ENCODE measurements at places on chromosomes 4 and X. TPM values are rescaled to one million over a fixed set of nuclear protein-coding genes. Genes with fewer than 3 reads are reported as not detected.

MAGEA1 gene
- not detected for total RNA-seq

DNA sequence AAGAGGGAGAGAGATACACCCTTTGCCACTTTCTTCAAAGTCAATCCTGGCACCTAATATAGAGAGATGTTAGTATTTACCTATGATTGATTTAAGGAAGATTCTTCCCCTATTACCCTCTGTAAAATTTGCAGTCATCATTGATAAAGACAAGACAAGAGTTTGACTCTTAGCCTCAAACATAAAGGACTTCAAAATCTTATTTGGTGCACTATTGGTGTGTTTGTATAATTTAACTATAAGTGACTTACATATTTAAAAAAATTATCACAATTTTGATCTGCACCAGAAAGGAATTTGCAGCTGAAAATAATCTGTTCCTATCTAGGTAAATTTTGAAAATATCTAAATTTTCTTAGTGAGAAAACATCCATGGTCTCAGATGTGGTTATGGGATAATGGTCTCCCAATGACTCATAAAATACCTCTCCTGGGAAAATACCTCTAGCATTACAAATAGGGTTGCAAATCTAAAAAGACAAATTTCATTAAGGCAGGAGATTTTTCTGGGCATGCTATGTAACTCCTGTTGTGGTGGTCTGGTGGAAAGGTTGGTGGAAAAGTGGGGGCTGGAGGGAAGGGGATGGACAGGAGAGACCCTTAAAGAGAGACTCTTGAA lies 173.6 kb upstream of the MED14 start:
- no peak overlapping the region for H3K27ac ChIP-seq
- H3K27me3 ChIP-seq: no peaks in the 10 kb centered on the region
- no peak for DNase-seq
- no peaks in the 10 kb centered on the region for H3K4me1 ChIP-seq

MED14 gene
- total RNA-seq: 37.6 TPM

DNA sequence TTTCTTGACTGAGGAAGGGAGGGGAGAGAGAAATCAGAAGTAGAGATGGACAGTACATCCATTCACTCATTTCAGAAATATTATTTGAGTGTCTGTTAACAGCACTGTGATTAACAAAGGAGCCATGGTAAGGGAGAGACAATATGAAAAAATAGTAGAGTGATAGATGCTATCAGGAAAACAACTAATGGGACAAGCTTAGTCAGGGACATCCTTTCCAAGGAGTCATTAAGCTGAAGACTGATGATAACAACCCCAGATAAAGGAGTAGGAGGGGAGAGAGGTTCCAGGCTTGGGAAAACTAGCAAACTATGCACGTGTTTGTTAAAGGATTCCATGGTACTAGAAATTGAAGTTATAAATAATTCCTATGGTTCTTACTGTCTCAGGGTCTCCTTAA lies 122.2 kb downstream of the CBR4 start:
- peaks cover 9% of the 10 kb centered on the region for H3K36me3 ChIP-seq
- no peak overlapping the region for H3K4me3 ChIP-seq
- peaks cover 5% of the 10 kb centered on the region for H3K4me1 ChIP-seq
- H3K27ac ChIP-seq: peak overlapping the region; percentile 16
- DNase-seq: no peak

FSTL5 gene
- not detected for total RNA-seq

- DNase-seq: no peak
- no peak overlapping the region for H3K27ac ChIP-seq
- no peaks in the 10 kb centered on the region for H3K36me3 ChIP-seq
- H3K27me3 ChIP-seq: no peaks in the 10 kb centered on the region
- H3K4me3 ChIP-seq: no peak overlapping the region
- H3K4me1 ChIP-seq: peaks cover 15% of the 10 kb centered on the region
Measured at GRCh38 chrX:119753001-119753400, 5.4 kb upstream of the SOWAHD start.

PLXNB3 gene
- total RNA-seq: 8.8 TPM

- no peak overlapping the region for H3K27ac ChIP-seq
- H3K36me3 ChIP-seq: no peaks in the 10 kb centered on the region
- H3K4me1 ChIP-seq: no peaks in the 10 kb centered on the region
- DNase-seq: no peak
- no peaks in the 10 kb centered on the region for H3K27me3 ChIP-seq
Measured at GRCh38 chr4:137065311-137065710, 467.0 kb downstream of the PCDH18 start.

DNA sequence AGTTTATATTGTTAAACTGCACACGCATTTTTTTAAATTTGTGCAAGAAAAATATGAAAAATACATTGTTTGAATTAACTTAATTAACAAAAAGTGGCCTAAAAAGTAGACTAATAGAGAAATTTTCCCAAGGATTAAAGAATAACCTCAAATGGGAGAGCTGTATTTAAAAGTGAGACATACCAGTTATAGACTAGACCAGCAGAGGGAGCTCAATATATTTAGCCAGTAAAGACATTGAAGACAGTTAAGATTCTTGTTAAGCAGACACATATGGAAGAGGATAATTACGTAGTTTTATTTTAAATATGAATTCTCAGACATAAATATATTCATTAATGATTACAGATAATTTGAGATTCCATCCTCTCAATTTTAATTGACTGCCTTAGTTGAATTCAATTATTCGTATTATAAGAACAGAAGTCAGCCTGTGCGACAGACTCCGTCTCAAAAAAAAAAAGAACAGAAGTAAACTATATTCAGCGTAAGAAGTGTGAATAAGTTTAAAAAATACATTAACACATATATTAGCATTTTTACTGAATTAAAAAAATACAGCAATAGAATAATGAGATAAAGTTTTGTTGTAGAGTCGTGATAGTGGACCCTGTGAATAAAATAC lies 64.8 kb downstream of the GLRA3 start:
- H3K4me3 ChIP-seq: no peak overlapping the region
- no peak overlapping the region for H3K27ac ChIP-seq
- no peak for DNase-seq
- H3K36me3 ChIP-seq: no peaks in the 10 kb centered on the region

DNA sequence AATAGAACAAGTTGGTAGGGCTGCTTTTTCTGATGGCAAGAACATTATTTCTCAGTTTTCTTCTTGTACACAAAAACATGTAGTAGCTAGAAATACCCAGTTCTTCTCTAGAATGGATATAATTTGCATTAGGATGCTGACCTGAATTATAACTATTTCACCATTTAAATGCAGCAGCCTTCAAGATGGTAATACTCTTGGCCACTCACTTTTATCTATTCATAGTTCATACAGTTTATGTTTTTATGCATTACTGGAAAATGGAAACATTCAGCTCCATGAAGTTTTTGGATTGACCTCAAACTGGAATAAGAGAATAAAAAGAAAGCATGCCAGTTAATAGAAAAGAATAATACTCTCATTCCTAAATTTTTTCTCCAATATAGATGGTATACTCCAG lies 487.4 kb downstream of the PABPC4L start:
- no peak for DNase-seq
- no peaks in the 10 kb centered on the region for H3K36me3 ChIP-seq
- H3K27ac ChIP-seq: no peak overlapping the region

WDR44 gene
- total RNA-seq: 15.8 TPM

PRR32 gene
- not detected for total RNA-seq

DNA sequence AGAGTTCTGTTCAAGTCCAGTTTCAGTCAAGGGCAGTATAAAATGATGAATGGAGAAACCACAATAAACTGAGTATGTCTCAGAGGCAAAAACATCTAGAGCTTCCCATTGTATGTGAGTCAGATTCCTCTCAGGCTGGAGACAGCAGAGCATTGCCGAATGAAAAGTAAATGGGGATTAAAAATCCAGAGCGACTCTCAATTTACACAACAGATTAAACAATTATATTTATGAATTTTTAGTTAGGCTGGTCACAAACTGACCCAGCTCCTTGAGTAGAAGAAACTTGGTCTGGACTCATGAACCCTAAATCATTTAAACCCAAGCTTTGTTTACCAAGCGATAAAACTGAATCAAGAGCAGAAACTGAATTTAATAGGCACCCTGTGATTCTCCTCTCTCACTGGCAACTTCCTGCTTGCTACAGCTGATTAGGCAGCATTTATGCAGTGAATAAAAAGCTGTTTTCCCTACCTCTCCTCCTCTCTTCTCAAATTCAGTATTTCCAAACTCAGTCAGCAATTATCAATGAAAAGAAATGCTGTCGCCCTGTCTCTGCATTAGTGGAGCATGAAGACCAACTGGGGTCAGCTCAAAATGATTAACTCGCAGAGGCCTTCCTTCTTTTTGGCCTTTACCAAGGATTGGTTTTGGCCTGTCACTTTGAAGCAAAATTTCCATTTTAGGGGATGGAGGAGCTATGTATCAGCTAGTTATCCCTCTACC lies 568.0 kb downstream of the PDHA2 start:
- no peak overlapping the region for H3K4me3 ChIP-seq
- DNase-seq: no peak
- H3K27ac ChIP-seq: no peak overlapping the region
- no peaks in the 10 kb centered on the region for H3K27me3 ChIP-seq
- no peaks in the 10 kb centered on the region for H3K36me3 ChIP-seq
- no peaks in the 10 kb centered on the region for H3K4me1 ChIP-seq

- H3K4me3 ChIP-seq: no peak overlapping the region
- H3K4me1 ChIP-seq: no peaks in the 10 kb centered on the region
- no peak overlapping the region for H3K27ac ChIP-seq
- no peaks in the 10 kb centered on the region for H3K36me3 ChIP-seq
- no peaks in the 10 kb centered on the region for H3K27me3 ChIP-seq
Measured at GRCh38 chr4:8078610-8079015, 80.0 kb downstream of the ABLIM2 start.

GRCh38 chrX:22141047-22141730 lies 109.1 kb downstream of the PHEX start:
- H3K4me3 ChIP-seq: no peak overlapping the region
- H3K27me3 ChIP-seq: no peaks in the 10 kb centered on the region
- H3K36me3 ChIP-seq: no peaks in the 10 kb centered on the region
- H3K27ac ChIP-seq: no peak overlapping the region
- H3K4me1 ChIP-seq: no peaks in the 10 kb centered on the region
- no peak for DNase-seq

- H3K4me3 ChIP-seq: no peak overlapping the region
- H3K4me1 ChIP-seq: no peaks in the 10 kb centered on the region
- no peak overlapping the region for H3K27ac ChIP-seq
- H3K27me3 ChIP-seq: no peaks in the 10 kb centered on the region
Measured at GRCh38 chr4:37381040-37381668, 136.6 kb downstream of the NWD2 start.

- no peak for DNase-seq
- no peak overlapping the region for H3K27ac ChIP-seq
- H3K4me1 ChIP-seq: peaks cover 4% of the 10 kb centered on the region
- peaks cover 16% of the 10 kb centered on the region for H3K36me3 ChIP-seq
Measured at GRCh38 chr4:6857009-6857882, 52.4 kb upstream of the TBC1D14 start.

DNA sequence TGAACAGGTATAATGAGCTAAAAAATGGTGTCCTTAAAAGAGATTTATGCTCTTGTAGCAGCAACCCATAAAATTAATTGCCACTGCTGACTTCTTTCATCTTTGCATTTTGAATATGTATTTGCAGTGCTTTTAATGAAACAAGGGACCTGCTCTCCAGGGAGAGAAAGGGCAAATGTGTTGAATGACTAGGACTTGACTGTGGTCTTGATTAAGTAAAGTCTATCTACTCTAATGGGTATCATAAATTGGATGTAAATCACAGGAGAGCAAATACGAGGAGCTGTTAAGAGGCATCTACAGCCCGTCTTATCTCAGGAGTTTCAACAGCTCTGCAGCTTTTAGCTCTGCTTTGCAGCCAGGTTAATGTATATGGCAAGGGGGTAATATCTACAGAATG lies 216.4 kb downstream of the PALLD start:
- H3K4me3 ChIP-seq: no peak overlapping the region
- H3K36me3 ChIP-seq: no peaks in the 10 kb centered on the region

DNA sequence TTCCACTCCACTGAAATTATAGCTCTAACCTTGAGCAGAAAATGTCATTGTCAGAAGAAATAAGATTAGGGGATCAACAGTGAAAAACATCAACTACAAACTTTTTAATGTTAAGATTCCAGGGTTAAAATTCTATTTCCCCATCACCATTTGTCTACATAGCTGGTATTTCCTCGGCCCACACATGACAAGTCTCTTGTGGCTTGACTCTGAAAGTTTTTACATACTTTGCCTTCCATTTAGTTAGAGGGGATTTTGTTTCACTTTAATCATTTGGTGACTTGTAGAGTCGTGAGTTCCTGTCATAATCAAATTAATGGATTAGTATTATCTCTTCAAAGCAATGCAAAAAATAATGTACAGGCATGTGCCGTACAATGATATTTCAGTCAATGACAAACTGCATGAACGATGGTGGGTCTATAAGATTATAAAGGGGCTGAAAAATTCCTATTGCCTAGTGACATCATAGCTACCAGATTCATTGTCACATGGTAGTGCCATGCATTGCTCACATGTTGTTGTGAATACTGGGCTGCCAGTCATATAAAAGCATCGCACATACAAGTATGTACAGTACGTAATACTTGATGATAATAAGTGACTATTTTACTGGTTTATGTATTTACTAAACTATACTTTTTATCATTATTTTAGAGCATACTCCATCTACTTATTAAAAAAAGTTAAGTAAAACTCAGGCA lies 72.0 kb downstream of the ING2 start:
- H3K4me3 ChIP-seq: no peak overlapping the region
- no peaks in the 10 kb centered on the region for H3K27me3 ChIP-seq
- no peaks in the 10 kb centered on the region for H3K36me3 ChIP-seq
- DNase-seq: no peak

DNA sequence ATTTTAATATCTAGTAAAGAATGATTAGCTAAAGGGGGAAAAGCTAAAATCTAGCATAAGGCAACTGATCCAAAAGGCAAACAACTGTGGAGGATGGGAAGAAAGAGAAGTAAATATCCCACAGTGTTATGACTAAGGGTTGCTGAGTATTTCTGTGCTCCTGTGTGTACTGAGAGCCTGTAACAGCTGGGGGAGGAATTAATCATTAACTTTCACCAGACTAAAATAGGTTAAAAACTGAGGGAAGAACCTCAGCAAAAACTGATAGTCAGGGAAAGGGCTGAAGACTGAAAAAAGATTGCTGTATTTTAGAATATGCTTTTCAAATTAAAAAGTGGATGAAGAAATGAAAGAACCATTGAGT lies 365.9 kb downstream of the CXXC4 start:
- no peak overlapping the region for H3K27ac ChIP-seq
- no peak overlapping the region for H3K4me3 ChIP-seq
- H3K4me1 ChIP-seq: no peaks in the 10 kb centered on the region

GRCh38 chr4:77920371-77920770 lies 57.7 kb downstream of the MRPL1 start:
- peaks cover 12% of the 10 kb centered on the region for H3K36me3 ChIP-seq
- no peak overlapping the region for H3K4me3 ChIP-seq
- no peak for DNase-seq
- H3K27ac ChIP-seq: no peak overlapping the region
- no peaks in the 10 kb centered on the region for H3K27me3 ChIP-seq
- no peaks in the 10 kb centered on the region for H3K4me1 ChIP-seq

PITX2 gene
- total RNA-seq: 0.66 TPM

SULT1E1 gene
- total RNA-seq: not detected

DNA sequence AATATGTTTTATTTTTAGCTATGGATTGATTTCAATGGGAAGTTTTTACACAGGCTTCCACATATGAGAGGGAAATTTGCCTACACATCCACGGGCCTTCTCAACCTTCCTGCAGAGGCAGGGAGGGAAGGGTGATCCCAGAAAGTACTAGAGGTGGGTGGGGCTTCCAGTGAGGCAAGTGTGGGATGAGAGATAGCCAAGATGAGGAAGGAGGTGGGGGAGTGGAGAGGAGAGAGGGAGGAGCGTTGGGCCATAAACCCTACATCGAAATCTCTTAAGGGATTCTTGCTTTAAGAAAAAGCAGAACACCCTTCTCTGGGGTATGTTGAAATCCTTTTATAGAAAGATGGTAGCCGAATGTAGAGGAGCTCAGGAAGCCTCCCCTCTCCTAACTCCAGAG lies 19.0 kb downstream of the NKX6-1 start:
- DNase-seq: no peak
- H3K27me3 ChIP-seq: no peaks in the 10 kb centered on the region
- H3K4me3 ChIP-seq: no peak overlapping the region
- H3K27ac ChIP-seq: peak overlapping the region; percentile 15

All from esophagus squamous epithelium (tissue), 5 donors.